ENCODE measurements at places on chromosomes 7 and 10. TPM values are rescaled to one million over a fixed set of nuclear protein-coding genes. Genes with fewer than 3 reads are reported as not detected.

OR13A1 gene
- total RNA-seq = not detected

NPTX2 gene
- 40.5 TPM for total RNA-seq

POLR2J2 gene
- total RNA-seq = not detected

TFPI2 gene
- 189 TPM for total RNA-seq

FGL2 gene
- total RNA-seq = not detected

SAP25 gene
- total RNA-seq = not detected

- DNase-seq = no peak
Measured at GRCh38 chr7:150722431-150722931, 6.1 kb downstream of the GIMAP1 start.

DNA sequence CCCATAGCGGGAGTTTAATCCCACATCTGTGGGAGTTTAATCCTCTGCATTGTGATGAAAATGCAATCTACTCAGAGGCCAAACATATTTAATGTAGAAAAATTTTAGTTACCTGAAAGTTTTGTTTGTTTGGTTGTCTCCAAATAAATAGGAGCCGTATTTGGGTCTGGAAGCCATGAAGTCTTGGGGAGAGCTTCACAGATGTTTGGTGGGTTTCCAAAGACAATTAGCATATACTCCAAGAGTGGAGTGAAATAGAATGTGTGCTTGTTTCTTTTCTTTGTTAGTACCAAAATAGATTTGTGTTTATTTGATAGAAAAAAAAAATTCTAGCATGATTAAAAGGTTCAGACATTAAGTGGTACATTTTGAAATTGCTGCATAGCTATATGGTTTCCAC is 50.9 kb downstream of the ANK3 start:
- no peak for DNase-seq

- DNase-seq = no peak
Measured at GRCh38 chr10:89164920-89165319, 42.2 kb downstream of the CH25H start.

DNA sequence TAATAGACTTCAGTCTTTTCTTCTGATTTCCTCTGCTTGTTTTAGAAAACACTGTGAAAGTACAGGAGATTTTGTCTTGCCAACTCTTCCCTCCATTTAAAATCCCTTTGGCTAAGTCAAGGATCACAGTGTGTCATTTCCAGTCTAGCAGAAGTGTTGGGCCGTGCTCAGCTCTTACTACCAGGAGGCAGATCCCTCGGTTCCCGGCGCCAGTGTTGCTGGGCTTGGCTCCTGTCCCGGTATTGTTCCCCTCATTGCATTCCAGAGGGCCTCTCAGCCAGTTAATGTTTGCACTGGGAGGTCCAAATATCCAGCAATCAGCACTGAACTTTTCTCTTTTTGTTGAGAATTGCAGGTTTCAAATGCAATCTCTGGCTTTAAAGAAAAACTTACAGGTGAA is 612.1 kb upstream of the MGMT start:
- DNase-seq = no peak

DNA sequence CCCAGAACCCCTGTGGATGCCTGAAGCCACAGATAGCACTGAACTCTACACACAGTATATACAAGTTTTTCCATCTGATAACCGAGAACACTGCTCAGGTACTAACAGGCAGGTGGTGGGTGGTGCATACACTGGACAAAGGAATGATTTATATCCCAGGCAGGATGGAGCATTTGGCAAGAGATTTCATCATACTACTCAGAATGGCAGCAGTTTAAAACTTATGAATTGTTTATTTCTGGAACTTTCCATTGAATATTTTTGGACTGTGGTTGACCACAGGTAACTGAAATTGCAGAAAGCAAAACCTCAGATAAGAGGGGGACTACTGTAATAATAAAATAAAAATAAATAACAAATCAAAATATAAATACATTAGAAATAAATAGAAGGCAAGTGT is 10.9 kb upstream of the KCNMA1 start:
- DNase-seq = no peak

DNA sequence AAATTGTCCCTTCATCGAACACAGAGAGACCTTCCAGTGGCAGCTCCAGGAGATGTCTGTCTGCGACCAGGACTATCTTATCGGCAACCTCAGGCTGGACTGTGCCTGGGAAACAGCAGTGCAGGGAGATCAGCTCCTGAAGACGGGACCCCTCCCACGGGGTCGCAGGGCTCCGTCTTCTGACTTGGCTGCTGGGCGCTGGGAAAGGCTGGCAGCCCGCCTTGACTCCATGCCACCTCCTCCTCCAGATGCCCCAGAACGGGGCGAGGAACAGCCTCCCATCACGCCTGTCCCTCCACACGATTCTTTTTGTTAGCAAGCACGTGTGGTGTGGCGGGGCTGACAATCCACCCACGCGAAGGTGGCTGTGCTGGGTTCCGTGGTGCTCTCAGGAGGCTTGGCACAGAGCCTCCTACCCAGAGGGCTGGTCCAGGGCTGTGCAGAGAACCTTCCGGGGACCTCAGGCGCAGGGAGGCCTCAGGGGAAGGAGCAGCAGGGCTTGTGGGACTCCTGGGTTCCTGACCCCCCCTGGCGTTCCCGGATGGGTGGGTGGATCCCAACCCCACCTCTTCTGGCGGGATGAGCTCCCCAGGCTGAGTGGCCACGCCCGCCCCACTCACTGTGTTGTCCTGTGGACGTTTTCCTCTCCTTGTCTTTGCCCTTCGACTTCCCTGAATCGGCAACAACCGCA is 47.6 kb upstream of the NKX6-2 start:
- DNase-seq = no peak

- DNase-seq = no peak
Measured at GRCh38 chr10:5274795-5275194, 78.2 kb downstream of the AKR1C4 start.

GRCh38 chr10:110770243-110770642 is 101.5 kb upstream of the PDCD4 start:
- no peak for DNase-seq

- no peak for DNase-seq
Measured at GRCh38 chr10:3425261-3425660, 252.7 kb upstream of the PITRM1 start.

DNA sequence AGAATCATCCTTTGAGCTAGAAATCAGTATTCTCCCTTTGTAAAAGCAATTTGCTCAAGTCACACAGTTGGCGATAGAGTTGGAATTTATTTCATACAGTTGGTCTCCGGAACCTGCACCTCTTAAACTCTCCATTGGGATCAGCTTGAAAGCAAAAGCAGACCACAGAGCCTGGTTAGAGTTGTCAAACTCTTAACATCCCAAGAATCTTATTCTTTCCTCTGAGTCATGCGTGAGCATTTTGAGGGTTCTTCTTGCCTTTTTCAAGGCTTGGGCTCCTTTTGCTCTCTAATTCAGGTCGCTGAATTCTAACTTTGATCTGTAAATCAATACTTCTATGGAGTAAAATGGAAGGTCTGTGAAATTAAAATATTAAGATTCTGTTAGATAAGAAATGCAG is 19.6 kb upstream of the SCIN start:
- DNase-seq = no peak

- no peak for DNase-seq
Measured at GRCh38 chr10:66214721-66215404, 711.0 kb upstream of the LRRTM3 start.

GRCh38 chr7:94042381-94042780 is 38.2 kb upstream of the BET1 start:
- DNase-seq = no peak

GRCh38 chr7:123662755-123663154 is 7.1 kb downstream of the LMOD2 start:
- DNase-seq = no peak

DNA sequence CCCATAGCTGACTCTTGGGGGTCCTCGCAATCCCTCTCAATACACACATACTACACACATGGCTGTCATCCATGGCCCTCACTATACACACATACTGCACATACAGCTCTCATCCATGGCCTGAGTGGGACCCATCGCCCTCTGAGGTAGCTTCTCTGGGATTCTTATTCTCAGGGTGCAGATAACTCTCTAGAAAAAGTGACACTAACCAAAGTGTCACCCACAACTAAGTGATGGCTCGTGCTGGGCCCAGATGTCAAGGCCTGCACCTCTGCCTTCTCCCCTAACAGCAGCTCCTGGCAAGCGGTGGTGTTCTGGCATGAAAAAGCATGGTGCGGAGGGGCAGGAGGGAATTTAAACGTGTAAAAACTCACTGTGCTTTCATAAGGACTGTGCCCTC is 62.7 kb upstream of the ZPBP start:
- no peak for DNase-seq

DNA sequence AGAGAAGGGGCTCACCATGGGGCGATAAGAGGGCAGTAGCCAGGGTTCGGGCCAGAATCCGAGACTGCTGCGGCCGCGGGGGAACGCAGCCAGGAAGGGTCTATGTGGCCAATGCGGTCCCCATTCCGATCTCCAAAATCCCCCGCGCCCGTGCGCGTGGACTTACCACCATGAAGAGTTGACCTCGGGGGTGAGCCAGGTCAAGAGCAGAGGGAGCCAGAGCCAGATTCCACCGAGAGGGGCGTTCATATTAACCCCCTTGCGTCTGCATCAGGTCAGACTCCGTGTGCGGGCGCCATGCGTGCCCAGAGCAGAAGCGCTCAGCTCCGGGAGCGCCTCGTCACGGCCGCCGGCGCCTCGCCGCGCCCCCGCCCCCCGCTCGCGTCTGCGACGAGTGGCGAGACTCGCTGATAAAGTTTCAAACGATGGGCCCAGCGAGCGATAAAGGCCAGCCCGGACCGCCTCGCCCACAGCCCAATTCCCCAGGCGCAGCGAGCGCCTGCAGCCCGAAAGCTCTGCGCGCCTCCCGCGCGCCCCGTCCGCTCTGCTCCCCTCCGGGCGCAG is at the start of gene WNT2:
Gene WNT2 (minus strand): TSS at position 318 of the 564 bp plus-strand sequence. CDS start 69 bp downstream, at position 249.
- DNase-seq = no peak

DNA sequence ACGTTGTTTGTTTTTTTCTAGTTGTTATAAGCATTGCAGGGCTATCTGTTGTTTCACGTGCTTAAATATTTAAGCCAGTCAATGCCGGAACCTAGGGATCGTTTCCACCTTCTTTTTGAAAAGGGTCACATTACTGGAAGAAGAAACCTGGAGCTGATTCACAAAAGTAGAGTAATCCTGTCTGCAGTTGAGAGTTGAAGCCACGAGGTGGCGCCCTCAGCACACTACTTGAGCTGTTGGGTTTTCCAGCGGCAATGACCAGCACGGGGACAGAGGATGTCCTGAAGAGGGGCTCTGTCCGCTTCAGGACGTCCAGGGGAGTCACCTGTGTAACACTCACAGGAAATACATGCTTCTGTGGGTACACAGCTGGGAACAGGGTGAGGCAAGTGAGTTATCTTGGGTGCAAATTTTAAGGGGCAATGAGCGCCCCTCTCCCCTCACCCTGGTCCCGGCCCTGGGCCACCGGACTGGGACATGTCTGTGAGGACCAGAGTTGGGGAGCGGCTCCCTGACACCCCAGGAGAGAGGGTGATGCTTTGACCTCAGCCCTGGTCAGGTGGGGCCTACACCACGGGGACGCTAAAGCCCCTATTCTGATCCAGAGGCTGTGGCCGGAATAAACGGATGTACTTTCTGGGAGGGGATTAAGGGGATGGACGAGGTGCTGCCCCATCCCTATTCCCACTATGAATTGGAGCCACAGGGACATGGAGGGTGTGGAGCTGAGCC is 26.3 kb upstream of the WDFY4 start:
- DNase-seq = peak; percentile 45

Data from Caki2 (cell line).